T-helper 2 cell (primary cell): ENCODE measurements at places on chromosomes 6 and 20.

GRCh38 chr20:51631011-51631950 lies 88.8 kb upstream of the NFATC2 start:
- DNase-seq: no peak

DNA sequence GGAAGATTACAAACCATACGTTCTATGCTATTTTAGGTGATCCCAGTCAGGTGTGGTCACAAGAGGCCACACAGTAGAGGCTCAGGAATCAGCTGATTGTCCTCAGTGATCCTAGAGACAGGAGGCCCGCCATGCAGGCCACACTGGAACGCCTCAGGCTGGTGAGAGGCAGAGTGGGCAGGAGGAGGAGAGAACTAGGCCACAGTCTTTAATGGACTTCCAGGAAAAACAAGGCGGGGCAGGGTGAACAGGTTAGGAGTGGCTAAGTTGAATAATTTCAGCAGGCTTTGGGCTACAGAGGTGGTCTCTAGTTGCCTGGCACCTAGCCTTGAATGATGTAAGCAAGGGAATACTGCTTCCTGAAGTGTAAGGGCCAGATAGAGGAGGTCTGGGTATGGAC lies 101.2 kb downstream of the GMDS start:
- DNase-seq: no peak

DNA sequence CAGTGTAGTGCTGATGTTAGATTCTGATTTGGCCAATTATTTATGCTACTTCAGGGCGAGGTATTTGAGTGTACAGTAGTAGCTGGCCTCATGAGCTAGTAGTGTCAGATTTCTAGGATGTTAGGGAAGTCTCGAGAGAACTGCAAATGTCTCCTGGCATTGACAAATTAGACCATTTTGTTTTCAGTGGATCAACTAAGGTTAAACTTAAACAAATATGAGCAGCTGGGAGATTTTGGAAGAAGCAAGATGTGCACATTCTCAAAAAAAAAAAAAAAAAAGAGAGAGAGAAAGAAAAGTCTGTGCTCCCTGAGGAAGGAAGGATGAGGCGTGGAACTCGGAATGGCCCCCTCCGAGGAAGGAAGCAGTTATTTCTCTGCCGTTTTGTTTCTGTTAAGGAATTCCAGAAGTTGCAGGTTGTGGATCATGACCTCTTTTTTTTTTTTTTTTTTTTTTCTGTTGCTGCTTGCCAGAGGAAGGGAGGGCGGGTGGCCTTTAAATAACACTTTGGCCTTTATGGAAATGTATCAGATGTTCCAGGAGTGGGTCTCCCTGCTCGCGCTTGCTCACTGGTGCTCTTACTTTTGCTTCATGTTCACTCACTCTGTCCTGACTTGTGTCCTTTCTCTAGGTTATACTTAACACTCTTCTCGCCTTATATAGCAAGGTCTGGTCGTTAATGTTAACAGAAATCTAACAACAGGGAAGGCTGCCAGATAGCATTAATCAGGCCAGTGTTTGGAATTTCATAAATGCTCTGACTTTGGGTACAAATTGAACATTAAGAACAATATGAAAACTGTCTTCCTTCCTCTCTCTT lies 124.4 kb downstream of the TCP11 start:
- DNase-seq: no peak

DNA sequence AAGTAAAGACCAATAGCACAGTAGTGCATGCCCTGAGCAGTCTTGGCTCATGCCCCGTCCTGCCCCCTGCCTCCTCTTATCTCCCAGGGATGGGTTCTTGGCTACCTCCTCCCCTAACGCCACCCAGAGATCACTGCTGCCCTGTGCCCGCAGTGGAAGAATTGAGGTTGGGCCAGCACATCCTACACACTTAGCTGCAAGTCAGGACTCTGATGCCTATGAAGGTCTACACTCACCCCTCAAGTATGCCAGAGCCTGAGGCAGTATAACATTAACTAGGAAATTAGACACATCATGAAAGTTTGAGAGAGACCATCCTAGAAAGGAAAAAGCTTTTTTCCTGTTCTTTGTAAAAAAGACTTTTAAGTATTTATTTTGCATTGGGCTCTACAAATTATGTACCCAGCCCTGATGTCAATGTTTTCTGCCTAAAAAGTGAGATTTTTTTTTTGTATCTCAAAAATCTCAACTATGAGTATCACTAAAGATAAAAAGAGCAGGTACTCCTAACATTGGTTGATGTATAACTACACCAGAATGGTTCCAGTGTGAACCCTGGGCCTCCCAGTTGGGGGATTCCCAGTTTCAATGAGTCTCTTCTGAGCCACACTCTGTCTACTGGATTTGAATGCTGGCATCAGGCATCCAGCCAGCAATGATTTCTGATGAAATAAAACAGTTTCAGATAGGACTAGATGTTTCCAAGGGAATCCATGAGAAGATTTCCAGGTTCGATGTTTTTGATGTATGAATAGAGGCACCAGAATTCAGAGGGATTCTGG lies 115.4 kb downstream of the ISM1 start:
- DNase-seq: no peak

- no peak for DNase-seq
Measured at GRCh38 chr20:49868964-49869363, 46.4 kb downstream of the SPATA2 start.
